ENCODE measurements at places on chromosomes 11 and 22.

DNA sequence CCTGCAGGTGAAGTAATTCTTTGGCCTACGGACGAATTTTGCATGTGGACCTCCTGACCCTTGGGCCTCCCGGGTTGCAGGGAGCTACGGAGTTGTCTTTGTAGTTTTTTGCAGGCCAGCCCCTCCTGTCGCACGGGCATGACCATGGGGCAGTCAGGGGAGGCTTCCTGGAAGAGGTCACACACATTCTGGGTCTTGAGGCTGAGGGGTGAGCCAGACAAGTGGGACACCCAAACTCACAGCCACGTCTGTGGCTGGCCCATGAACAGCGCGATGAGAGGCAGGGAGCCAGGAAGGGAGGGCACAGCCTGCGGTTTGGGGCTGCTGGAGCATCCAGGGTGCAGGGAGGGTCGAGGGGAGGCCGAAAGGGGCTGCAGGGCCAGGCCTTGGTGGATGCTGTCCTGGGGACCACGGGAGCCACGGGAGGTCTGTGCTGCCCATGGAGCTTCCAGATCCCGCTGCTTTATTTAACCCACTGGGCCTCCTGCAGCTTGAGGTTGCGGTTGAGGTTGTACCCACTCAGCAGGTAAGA lies 78.9 kb downstream of the FBLN1 start:
- no peak for DNase-seq

- DNase-seq, result no peak
Measured at GRCh38 chr11:26480041-26480440, 92.0 kb downstream of the MUC15 start.

GRCh38 chr11:7514099-7514591 lies 346 bp downstream of the PPFIBP2 start:
- no peak for DNase-seq

DNA sequence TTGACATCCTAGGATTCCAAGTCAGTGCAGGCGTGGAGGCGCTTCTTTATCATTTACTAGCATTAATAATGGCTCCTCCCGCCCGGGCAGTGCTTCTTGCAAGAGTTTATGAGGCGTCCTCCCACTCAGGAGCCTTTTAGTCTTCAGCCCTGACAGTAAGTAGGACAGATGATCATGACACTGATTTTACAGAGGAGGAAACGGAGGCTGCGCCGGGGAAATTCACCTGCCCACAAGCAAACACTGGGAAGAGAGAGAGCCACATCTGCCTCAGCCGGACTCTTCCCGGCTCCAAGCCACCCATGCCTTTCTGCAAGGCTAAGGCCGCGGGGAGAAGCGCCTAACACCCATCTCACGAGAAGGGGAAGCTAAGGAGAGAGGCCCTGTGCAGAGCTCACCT lies 35.9 kb downstream of the KIAA0930 start:
- DNase-seq, result no peak

GRCh38 chr22:29569011-29569678 lies 11.8 kb downstream of the NIPSNAP1 start:
- no peak for DNase-seq

Measured in stimulated activated CD4-positive, alpha-beta T cell treated with anti-CD3 and anti-CD28 coated beads, Interleukin-4, amount 100 ng/mL, for 48 hours (primary cell).